ENCODE measurements at places on chromosomes 3 and 15.

- no peak for DNase-seq
Observed at GRCh38 chr3:112459750-112460149, 39.5 kb downstream of the BTLA start.

DNA sequence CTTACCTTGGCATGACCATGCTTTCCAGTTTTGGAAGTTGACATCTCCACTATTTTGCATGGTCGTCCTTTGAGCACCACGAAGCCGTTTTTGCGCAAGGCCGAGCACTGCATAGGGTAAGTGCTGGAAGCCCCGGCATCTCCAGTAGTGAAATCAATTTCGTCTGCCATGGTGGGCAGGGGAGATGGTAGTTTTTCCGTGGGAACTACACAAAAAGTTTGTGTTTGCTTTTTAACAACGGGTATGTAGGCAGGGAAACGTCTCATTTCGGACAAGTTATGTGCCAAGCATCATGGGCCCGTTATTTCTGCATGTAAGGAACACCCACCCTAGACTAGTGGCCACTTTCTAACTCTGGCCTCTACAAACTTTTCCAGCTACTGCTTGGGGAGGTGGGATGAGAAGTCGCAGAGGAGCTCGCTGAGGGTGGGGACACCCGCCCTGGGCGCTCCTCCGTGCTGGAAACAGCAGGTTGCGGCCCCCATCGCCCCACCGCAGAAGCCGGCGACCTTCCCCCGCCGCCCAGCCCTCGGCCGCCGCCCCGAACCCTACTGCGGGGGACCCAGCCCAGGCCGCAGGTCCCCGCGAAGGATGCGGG is 701 bp downstream of the EIF5A2 start:
- no peak for DNase-seq

DNA sequence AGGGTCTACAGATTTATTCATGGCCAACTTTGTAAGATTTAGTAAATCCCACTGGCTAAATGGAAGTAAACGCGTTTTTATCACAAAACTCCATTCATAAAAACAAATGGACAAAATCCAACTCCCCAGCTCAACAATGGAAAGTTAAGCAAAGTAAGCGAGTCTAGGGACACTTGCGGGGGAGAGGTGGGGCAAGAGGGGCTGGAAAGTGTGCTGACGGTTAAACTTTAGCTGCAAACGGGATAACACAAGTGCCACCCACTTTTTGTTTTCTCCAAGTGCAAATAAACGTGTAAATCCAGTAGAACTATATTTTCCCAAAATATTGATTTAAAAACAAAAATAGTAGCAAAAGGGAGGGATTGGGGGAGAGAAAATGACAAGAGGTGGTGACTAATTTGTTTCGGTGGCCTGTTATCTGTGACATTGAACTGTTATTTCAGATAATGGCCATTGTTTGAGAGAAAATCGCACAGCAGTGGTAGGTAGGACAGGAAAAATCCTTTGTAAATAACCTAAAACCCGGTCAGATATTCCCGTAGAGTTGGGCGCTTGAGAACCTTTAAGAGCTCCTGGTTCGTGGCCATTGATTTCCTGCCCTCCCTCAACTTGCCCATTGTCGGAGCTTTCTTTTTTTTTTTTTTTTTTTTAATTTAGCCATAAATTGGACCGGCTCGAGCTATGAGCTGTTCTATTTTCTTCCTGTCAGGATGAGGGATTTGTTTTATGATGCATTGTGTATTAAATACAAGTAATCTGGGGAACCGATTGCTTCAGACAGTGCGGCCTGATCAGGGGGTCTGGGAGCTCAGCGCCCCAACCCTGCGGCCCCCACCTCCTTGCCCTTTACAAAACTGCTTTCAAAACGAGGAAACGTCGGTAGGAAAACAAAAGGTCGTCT is 514.8 kb downstream of the MECOM start:
- DNase-seq: no peak

DNA sequence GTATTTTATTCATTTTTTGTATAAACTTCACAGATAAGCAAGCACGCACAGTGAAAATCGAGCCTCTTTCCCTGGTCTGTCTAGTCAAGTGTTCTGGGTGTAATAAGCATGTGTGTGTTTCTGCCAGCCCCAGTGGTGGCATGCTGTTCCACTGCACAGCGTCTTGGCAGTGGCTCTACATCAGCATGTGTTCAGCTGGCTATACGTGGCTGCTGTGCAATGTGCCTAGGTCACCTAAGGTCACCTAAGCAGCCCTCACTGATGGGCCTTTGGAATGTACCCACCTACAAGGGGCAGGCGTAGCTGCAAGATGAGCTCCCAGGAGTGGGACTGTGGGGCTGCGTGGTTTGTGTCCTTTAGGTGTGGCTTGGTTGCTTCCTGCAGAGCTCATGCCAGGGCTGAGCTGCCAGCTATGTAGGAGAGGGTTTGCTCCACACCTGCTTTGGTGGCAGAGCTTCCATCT is 4.9 kb downstream of the LIMD1 start:
- DNase-seq: no peak

DNA sequence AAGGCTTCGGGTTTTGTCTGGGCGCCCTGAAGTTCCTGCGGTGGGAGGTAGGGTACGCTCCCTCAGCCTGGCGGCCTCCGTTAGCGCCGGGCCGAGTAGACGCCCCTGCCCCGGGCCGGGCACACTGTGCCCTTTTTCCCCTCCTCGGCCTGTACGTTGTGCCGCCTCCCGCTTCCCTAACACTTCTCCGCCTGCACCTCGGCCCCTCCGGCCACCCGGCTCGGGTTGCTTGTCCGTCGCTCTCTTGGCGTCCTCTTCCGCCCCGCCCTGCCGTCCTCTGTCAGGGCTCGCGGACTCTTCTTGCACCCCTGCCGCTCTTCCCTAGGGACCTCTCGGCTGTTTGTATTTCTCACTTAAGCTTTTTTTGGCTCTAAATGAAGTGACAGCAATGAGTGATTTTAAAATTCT is 384 bp downstream of the KNL1 start:
- no peak for DNase-seq

DNA sequence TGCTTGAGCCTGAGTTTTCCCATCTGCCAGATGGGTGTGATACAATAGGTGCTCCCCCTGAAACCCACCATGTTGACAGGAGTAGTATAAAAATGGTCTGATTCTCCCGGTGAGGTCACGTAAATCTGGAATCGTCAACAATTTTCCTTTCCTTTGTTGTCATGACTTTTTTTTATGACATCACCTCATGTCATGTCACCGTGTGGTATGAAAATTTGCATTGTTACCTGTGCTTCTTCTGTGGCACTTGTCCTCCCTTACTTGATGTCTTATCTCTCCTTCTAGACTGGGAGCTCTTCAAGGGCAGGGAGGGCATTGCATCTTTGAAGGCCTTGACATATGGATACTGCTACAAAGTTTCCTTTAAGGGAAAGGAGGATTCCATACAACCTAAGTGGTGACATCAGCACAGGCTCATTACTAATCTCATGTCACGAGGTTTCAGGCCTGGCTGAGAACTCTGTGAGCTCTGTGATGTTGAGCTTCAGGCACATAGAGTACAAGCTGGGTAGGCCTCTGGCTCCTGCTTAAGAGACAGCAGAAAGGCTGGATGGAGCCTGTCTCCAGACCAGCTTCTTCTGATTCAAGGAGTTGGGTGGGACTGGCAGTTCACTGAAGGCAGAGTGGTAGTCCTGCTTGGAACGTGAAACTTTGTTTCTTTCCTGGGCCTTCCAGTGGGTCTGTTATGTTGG is 66.3 kb downstream of the LPP start:
- DNase-seq: no peak

DNA sequence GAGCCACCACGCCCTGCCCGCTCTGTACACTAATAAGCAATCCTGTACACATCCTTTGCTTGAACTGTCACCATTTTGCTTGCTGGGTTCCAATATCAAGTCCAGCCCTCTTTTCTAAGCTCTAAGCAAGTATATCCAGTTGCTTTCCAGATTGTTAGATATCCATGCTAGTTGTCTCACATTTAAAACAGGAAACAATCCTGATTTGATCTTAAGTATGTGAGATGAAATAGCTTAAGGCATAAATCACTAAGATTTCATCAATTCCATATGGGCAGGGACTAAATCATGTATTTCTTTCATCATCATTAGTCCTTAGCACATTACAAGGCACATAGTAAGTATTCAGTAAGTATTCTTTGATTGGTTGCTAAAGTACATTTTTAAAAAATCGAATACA is 16.2 kb downstream of the ATP11B start:
- no peak for DNase-seq

DNA sequence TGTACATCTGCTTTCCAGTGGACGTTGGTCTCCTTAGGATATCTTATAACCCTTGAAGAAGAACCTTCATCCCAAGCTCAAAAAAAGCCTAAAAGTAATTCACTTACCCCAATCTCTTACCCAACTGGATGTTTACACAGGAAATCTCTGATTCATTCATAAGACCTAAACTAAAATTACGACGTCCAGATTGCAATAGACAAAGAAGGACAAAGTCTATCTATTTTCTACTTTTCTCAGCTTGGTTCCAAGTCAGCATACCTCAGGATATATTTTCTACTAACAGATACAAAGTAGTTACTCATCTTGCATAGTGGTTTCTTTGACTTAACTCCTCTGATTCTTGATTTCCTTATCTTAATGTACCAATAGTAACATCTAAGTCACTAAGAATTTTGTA is 669.9 kb downstream of the OTOL1 start:
- DNase-seq: no peak

DNA sequence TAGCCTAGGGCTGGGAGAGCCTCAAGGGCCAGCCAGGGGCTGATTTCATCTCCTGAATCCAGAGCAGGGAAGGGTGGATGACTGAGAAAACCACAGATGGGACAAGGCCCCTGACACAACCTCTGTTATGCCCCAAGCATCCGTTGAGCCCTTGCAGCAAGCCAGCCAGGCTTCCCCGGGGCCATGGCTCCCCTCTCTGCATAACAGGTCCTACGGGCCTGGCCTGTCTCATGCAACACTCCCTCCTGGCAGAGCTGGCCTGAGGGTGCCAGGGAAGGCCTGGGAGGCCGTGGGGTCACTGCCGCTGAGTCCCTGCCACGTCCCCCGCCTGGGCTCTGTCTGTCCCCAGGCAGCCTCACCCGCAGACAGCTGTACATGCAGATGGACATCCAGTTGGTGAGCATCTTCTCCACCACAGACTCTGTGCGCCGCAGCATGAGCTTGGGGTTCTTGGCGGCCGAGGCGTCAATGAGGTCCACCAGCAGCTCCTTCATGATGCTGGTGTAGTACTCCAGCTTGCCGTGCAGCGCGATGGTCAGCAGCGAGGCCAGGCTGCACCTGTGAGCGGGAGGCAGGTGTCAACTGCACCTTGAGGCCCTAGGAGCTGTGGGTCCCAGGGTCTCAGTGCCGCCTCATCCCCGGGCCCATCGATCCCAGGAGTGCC is 22.1 kb downstream of the H1-8 start:
- DNase-seq: no peak

- DNase-seq: no peak
Observed at GRCh38 chr3:152054315-152054714, 180.9 kb downstream of the SUCNR1 start.

- DNase-seq: no peak
Observed at GRCh38 chr3:155131104-155131503, 51.0 kb downstream of the MME start.

- DNase-seq: no peak
Observed at GRCh38 chr15:81747482-81747881, 298.3 kb downstream of the MEX3B start.

DNA sequence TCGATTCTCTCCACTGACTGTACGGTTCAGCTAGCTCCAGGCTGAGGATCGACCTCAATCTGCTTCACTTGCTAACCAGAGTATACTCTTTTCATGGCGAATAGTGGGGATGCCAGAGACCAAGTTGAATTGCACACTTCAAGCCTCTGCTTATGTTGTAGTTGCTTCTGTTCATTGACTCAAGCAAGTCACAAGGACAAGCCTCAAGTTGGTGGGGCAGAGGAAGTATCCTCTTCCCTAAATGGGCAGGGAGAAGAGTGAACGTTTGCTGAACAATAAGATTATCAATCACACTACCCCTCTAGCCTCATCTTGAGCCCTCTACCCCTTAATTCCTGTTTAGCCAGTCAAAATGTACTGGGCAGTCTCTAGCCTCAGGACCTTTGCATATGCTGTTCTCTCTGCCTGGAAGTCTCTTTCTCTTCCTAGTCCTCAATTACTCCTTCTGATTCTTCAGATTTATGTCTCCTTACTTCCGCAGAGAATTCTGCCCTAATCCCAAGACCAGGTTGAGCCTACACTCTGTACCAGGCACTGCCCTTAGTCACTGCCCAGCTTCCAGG is 390.4 kb upstream of the PROK2 start:
- DNase-seq: no peak

- DNase-seq: no peak
Observed at GRCh38 chr3:23726811-23727548, 78.8 kb upstream of the UBE2E1 start.

- no peak for DNase-seq
Observed at GRCh38 chr15:64686130-64686735, 89.2 kb downstream of the RBPMS2 start.

GRCh38 chr3:80238152-80238551 is 470.4 kb upstream of the ROBO1 start:
- DNase-seq: no peak

- no peak for DNase-seq
Observed at GRCh38 chr3:25432176-25432720, 4.2 kb downstream of the RARB start.

DNA sequence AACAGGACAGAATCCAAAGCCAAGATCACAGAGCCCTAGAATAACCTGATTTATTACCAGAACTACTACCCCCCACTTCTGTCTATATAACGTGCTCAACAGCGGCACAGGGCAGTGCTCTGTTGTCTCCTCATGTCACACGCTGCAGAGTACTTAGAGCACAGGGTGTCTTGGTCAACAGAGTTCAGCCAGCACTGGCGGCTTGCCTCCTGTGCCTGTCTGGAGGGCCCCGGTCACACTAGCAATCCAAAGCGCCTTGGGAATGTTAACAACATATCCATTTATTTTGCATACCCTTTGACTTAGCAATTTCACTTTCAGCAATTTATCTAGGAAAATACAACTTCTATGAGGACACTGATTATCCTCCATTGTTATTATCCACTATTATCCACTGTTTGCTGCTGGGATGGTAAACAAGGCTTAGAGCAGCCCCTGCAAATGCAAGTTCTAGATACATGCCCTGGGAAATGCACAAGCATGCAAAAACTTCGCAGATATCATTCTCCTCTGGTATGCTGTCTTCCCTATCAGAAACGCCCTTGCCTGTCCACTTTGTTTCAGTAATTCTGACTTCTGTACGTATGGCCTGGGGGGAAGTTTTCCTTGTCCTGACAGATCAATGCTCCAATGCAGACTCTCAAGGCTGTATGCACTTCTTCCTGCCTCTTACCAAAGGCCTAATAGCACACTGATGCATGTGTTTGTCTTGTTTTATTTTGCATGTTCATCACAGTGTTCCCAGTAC is 86.2 kb upstream of the OCA2 start:
- no peak for DNase-seq

GRCh38 chr3:52645549-52645948 is 40.2 kb downstream of the PBRM1 start:
- DNase-seq: no peak

GRCh38 chr3:54437271-54437670 is 314.9 kb downstream of the CACNA2D3 start:
- no peak for DNase-seq

GRCh38 chr3:167728176-167728575 is 6.5 kb downstream of the PDCD10 start:
- no peak for DNase-seq

- DNase-seq: no peak
Observed at GRCh38 chr3:178003756-178004155, 532.5 kb upstream of the KCNMB2 start.

- no peak for DNase-seq
Observed at GRCh38 chr15:28934645-28935044, 48.9 kb downstream of the APBA2 start.

All from stimulated activated CD4-positive, alpha-beta T cell treated with anti-CD3 and anti-CD28 coated beads, Interleukin-15, amount 100 ng/mL, for 1 hour (primary cell).